ENCODE measurements at places on chromosomes 1 and 21. TPM values are rescaled to one million over a fixed set of nuclear protein-coding genes. Genes with fewer than 3 reads are reported as not detected.
A peak's percentile ranks its signal among the peaks of the same experiment; 100 is the strongest.

GRCh38 chr21:38993561-38993960 lies 187.8 kb downstream of the ETS2 start:
- H3K27ac ChIP-seq: no peak overlapping the region
- no peaks in the 10 kb centered on the region for H3K36me3 ChIP-seq
- H3K27me3 ChIP-seq: no peaks in the 10 kb centered on the region
- DNase-seq: no peak

- no peak for DNase-seq
- H3K4me1 ChIP-seq: no peaks in the 10 kb centered on the region
- H3K36me3 ChIP-seq: peaks cover 5% of the 10 kb centered on the region
- H3K27me3 ChIP-seq: no peaks in the 10 kb centered on the region
- peak overlapping the region; percentile 95 for H3K4me3 ChIP-seq
These were observed 296 bp upstream of the RNPEP start for GRCh38 chr1:201982082-201982622.

DNA sequence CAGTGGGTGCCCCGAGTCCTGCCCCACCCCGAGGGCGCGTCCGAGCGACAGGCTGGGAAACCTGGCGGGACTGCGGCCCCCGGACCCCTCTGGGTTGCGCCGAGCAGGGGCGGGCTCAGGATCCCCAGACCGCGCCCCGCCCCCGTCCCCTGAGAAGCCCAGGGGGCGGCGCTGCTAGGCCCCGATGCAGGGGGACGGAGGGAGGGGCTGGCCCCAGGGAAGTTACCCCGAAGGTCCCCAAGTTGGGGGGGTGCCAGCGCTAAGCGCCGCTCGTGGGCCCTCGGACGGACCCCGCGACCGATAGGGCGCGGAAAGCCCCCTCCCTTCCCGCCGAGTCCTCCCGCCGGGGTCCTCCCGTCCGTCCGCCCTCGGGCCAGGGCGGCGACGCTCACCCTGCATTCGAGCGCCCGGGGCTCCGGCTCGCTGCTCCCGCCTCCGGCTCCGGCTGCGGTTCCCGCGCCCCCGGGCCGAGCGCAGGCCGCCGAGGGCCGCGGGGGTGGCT lies 414 bp downstream of the GPR153 start:
- H3K27me3 ChIP-seq: peaks cover 7% of the 10 kb centered on the region
- no peak overlapping the region for H3K27ac ChIP-seq
- H3K36me3 ChIP-seq: peaks cover 4% of the 10 kb centered on the region
- H3K4me3 ChIP-seq: peak overlapping the region; percentile 76
- H3K4me1 ChIP-seq: no peaks in the 10 kb centered on the region
- no peak for DNase-seq

DNA sequence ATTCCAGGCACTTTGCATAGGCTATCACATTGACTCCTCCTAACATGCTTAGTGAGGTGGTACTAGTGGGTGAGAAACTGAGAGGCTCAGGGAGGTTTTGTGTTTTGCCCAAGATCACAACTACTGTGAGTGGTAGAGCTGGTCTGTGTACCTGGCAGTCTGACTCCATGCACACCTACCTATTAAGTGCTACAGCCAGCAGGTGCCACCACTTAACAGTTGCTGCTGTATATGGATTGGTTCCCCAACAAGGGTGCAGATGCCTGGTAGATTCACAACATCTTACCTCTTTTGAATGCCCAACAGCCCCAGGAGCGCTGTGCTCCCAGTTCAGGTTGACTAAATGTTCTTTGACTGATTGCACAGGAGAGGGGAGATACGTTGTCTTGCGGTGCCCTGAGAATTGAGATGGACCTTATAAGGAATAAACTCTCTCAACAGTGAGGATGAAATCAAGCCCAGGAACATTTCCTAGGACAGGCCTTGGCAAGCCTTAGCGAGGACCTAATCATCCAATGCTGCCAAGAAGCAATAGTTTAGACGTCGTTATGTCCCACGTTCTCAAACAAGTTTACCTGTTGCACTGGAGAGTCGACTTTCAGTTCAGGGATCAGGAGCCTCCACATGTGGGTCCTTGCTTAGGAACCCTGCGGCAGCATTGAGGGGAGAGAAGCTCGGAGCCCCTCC lies 78.9 kb upstream of the F3 start:
- no peak overlapping the region for H3K27ac ChIP-seq
- peaks cover 5% of the 10 kb centered on the region for H3K4me1 ChIP-seq
- H3K36me3 ChIP-seq: no peaks in the 10 kb centered on the region
- no peaks in the 10 kb centered on the region for H3K27me3 ChIP-seq
- H3K4me3 ChIP-seq: no peak overlapping the region

Gene CCDC185
- not detected for total RNA-seq

Gene SPOCD1
- total RNA-seq: 2.7 TPM

Gene RGS18
- not detected for total RNA-seq

Gene UTS2
- not detected for total RNA-seq

Gene ACTN2
- total RNA-seq: 2.3 TPM

Gene OR2T11
- total RNA-seq: not detected

Measured in H9 (cell line).